ENCODE measurements at places on chromosomes 1 and 21.

DNA sequence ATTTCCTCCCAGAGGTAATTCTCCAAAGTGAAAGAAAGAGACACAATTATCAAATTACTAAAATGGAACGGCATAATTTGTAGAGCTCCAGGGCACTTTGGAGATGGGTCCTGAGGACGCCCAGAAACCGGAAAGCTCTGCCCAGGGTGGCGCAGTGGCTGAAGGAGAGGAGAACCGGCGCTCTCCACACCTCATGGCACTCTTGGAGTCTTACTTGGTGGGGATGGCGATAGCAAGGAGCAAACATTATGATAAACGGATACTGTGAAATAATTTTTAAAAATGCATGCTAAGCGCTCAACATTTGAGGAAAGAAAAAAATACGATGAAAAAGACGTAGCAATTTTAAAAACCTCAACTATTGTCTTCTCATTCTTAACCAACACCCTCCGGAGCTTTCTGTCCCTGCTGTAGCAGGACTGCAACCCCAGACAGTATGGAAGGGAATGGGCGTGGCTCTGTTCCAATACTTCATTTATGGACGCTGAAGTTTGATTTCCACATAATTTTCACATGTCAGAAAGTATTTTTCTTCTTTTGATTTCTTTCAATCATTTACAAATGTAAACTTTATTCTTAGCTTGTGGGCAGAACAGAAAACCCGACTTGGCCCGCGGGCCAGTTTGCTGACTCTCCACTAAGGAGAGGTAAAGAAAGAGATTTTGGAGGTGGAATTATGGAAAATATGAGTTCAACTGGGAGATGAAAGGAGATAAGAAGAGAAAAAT, 1.1 kb downstream of the S100A11 start:
- peaks cover 5% of the 10 kb centered on the region for H3K4me1 ChIP-seq
- peak overlapping the region; percentile 77 for H3K4me3 ChIP-seq
- H3K27ac ChIP-seq = peak overlapping the region; percentile 97
- no peak for DNase-seq

- no peaks in the 10 kb centered on the region for H3K4me1 ChIP-seq
- H3K27ac ChIP-seq = no peak within 1 kb of the TSS
- H3K36me3 ChIP-seq = no peaks in the 10 kb centered on the region
- peaks cover 99% of the 10 kb centered on the region for H3K27me3 ChIP-seq
- H3K4me3 ChIP-seq = no peak within 1 kb of the TSS
These were observed at the start of gene OLIG2 for GRCh38 chr21:33025489-33026442. Gene OLIG2, plus strand, starts transcription at chr21:33025935. Its CDS starts 928 bp downstream, at chr21:33026863.

GRCh38 chr1:91161749-91162148, 139.9 kb upstream of the ZNF644 start:
- no peaks in the 10 kb centered on the region for H3K36me3 ChIP-seq
- H3K27ac ChIP-seq = no peak overlapping the region
- no peaks in the 10 kb centered on the region for H3K4me1 ChIP-seq
- no peak for DNase-seq
- H3K4me3 ChIP-seq = no peak overlapping the region
- no peaks in the 10 kb centered on the region for H3K27me3 ChIP-seq

- no peak for DNase-seq
- H3K27ac ChIP-seq = no peak overlapping the region
- no peaks in the 10 kb centered on the region for H3K4me1 ChIP-seq
- H3K27me3 ChIP-seq = no peaks in the 10 kb centered on the region
- H3K4me3 ChIP-seq = no peak overlapping the region
- H3K36me3 ChIP-seq = no peaks in the 10 kb centered on the region
These were observed 26.8 kb upstream of the BEND5 start for GRCh38 chr1:48803474-48803873.

- peak; percentile 21 for DNase-seq
- H3K4me3 ChIP-seq = no peak overlapping the region
- no peaks in the 10 kb centered on the region for H3K27me3 ChIP-seq
- H3K36me3 ChIP-seq = no peaks in the 10 kb centered on the region
These were observed 20.2 kb upstream of the KCNAB2 start for GRCh38 chr1:6025269-6026094.

GRCh38 chr21:43983390-43983789, 28.7 kb upstream of the TRAPPC10 start:
- H3K4me1 ChIP-seq = no peaks in the 10 kb centered on the region
- no peak for DNase-seq
- H3K27ac ChIP-seq = no peak overlapping the region
- peaks cover 20% of the 10 kb centered on the region for H3K36me3 ChIP-seq
- H3K4me3 ChIP-seq = no peak overlapping the region

DNA sequence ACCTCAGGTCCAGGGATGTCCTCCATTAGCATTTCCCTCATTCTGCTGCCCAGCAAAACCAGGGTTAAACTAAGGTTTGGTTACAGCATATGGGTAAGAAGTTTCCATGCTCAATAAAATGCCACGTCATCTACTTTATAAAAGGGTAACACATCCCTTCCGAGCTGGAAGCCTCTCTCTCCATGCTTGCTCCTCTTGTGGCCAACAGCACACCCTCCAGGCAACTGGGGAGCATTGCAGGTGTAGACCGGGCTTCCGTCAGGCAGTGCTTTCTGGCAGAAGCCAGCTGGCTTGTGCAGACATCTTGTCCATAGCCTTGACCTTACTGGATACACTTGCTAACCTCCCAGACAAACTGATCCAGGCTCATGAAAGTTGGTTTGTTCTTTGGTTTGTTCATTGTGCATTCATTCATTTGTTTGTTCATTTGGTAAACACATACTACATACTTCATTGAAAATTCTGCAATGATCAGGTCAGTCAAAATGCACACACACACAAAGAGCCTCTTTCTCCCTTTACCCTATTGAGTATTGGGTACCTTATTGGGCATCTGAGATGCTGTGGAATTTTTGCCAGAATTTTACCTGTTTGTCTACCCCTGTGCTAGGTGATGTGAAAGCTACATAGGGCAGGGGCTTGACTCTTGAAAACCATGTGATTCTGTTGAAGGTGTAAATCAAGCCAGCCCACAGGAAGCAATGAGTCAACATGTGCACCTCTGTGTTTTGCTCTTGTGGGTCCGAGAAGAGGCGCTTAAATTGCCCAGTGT, 422.8 kb downstream of the CAMTA1 start:
- no peaks in the 10 kb centered on the region for H3K36me3 ChIP-seq
- H3K4me3 ChIP-seq = no peak overlapping the region
- peak; percentile 73 for DNase-seq
- H3K4me1 ChIP-seq = no peaks in the 10 kb centered on the region
- H3K27ac ChIP-seq = no peak overlapping the region

DNA sequence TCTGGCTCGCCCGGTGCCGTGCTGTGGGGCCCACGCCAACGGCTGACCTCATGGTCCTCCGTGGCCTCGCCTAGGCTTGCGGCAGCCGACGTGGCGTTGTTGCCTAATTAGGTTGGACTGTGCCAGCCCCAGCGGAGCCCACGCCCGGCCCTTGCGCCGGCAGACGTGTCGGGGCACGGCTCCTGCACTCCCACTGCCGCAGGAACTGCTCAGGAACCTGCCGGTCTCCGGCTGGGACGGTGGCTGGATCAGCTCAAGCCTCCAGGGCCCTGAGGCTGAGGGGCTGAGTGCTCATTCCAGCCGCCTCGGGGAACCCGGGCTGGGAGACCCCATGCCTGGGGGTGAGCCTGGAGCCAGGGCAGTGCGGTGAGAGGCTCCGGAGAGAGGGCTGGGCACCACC, 16.1 kb upstream of the PEX10 start:
- no peaks in the 10 kb centered on the region for H3K36me3 ChIP-seq
- H3K4me3 ChIP-seq = no peak overlapping the region
- peaks cover 29% of the 10 kb centered on the region for H3K27me3 ChIP-seq
- no peak for DNase-seq

Data from IMR-90 (cell line).